ENCODE measurements at places on chromosomes 16 and 17.

- DNase-seq: no peak
Observed at GRCh38 chr16:19884611-19885450, at the start of gene GPRC5B. Gene GPRC5B (minus strand): TSS chr16:19884848. CDS start chr16:19872845, 12,003 bp downstream.

- DNase-seq: no peak
Observed at GRCh38 chr17:17712268-17712924, 31.1 kb downstream of the RAI1 start.

DNA sequence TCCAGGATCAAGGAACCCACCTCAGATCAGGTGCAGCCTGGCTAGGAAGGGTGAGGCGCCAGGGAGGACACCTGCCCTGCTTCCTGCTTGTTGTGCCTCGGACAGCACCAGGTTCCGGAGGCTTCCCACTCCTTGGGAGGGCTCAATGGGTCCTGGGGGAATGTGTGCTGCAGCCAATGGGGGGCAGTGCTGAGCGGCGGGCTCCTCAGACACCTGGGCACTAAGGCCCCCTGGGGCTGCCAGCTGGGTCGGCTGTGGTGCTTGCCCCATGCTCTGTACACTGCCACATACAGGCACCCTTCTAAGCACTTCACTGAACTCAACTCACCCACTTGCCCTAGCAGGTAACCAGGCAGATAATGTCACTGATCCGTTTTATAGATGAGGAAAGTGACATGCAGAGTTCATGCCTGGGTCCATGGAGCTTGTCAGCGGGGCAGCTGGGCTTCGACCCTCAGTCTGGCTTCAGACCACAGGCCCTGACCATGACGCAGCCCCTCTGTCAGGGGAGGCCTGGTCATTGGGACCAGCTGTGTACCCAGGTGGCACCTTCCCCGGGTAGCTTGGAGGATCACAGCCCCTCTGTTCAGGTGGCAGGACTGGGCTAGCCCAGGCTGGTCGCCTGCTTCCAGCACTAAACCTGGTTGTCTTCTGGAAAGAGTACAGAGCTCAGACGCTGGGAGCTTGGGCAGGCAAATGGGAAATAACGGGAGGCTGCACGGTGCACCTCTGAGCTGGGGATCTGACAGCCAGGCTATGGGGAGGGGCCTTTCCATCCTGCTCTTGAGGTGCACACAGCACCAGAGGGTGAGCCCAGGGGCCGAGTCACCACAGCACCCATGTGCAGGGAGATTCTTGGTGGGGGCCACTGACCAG, 8.2 kb downstream of the FN3K start:
- no peak for DNase-seq

DNA sequence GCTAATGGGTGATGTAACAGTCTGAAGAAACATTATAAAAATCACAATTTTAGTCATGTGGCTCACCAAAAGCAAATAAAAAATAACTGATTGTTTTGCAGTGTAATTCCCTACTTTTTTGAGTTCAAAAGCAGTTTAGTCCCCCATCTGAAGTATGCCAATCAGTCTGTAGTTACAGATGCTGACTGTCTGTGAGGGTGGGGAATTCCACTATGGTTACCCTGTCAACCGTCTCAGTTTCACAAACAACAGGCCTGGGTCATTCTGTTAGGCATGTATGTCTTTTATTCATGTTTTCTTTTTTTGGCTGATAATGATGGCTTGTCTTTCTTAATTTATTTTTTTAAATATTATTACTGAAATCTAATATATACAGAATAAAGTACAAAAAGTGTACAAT, 69.3 kb downstream of the STXBP4 start:
- DNase-seq: no peak

DNA sequence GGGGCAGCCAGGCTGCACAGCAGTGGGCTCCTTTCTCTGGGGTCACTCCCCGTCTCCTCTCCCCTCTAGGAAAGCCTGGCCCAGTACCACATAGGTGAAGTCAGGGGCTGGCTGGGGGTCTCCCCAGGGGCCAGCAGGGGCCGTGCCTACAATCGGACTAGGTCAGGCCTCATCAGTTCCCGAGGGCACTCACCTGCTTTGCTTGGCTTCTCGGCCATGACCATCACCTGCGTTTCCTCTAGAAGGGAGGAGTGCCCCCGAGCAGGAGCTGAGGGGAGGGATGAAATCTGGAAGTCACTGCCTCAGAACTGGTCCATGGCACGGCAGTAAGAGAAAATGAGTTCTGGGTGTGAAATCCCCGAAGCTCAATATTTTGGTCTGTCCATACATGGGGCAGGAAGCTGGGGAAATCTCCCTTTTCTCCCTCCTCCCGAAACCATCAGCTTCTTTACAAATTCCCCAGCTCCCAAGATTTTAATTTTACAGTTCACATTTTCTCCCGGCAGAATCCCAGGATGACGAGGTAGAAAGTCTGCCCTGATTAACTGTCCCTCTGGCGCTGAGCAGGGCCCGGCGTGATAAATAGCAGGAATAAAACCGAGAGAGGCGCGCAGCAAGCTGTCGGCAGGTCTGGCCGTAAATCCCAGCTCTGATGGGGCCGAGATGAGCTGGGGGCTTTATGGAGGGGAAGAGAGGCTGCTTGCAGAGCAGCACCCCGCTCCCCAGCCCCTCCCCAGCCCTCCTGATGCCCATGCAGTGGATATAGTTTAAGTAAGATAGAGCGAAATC, 172.1 kb downstream of the RBFOX3 start:
- no peak for DNase-seq

All from keratinocyte (primary cell).